ENCODE measurements at places on chromosomes 4 and X.

GRCh38 chr4:101801958-101802357, 11.4 kb downstream of the BANK1 start:
- no peak for DNase-seq

- DNase-seq = no peak
These were observed 355.2 kb upstream of the FAM241A start for GRCh38 chr4:111789901-111790640.

DNA sequence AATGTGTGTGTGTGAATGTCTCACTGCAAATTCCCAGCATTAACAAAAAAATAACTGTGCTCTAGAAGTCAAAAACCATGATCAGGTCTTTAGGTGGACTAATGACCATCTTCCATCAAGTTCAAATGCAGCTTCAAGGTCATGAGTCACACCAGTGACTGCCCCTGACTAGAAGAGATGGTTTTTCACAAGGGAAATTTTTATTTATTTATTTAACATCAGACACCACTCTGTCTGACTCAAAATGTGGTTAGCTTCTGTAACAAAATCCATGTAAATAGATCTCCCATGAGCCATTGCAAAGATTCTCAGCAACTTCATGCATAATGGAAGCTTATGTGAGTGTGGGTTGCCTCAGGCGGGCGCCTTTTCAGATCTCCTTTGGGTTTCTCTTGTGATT, 219.2 kb downstream of the KIT start:
- DNase-seq = no peak

- DNase-seq = no peak
These were observed 195.2 kb upstream of the EPHA5 start for GRCh38 chr4:65865489-65865888.

- DNase-seq = no peak
These were observed 18.2 kb downstream of the UBE2D3 start for GRCh38 chr4:102809190-102809589.

DNA sequence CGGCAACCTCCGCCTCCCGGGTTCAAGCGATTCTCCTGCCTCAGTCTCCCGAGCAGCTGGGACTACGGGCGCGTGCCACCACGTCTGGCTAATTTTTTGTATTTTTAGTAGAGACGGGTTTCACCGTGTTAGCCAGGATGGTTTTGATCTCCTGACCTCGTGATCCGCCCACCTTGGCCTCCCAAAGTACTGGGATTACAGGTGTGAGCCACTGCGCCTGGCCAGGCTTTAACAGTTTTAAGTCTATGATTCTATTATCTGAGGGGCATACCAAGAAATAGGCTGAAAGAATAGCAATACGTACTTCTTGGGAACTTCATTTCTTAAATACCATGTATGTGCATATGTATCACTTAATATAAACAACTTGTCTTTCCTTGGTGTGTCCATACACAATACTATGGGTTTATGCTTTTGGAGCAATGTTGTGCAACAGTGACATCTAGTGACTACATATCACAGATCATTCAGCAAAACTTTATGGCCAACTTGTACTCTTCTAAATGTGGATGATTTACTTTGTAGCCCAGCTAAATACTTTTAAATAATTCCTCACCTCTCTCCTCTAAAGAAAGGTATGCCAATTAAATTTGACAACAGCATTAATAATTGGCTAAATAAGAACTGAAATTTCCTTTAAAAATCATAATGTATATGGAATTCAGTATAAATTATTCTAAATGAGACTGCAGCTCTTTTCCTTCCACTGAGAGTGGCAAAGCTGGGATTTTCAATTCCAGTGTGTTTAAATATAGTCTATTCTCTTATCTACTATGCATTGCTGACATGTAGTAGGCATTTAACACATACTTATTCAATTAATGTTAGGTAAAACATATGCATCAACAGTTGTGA, 10.4 kb downstream of the SLC9B1 start:
- DNase-seq = no peak

GRCh38 chrX:11438767-11439166, 145.6 kb downstream of the AMELX start:
- DNase-seq = no peak

DNA sequence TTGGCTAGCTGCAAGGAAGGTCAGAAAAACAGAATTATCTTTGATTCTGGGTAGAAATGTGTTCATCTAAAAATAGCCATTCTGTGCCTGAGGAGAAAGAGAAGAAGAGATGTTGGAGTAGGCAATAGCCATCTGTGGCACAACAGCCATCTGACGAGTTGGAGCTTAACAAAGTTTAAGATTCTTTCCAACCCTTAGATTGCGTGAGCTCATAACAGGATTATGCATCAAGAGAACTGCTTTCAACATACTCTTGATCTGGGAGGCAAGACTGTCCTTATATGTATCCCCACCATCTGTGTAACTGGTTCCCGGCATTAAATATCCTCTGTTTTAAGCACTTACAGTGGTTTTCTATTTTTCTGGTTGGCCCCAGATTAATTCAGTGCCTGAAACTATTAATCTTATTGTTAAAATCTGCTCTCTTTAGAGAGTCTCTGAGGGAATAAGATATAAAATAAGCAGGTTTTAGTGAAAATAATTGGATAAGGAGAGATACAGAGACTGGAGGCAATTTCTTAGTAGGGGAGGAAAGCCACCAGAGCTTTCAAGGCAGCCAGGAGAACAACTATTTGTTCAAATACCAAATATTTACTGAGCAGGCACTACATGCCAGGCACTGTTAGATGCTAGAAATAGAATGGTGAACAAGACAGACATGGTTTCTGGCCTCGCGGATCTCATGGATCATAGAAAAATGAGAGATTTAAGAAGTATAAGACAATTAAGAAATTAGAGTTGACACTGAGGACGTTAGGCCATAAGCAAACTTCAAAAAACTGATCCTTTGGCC, 398.0 kb downstream of the SMARCA1 start:
- no peak for DNase-seq

GRCh38 chrX:7179446-7179845, 31.5 kb upstream of the PUDP start:
- DNase-seq = no peak

- DNase-seq = no peak
These were observed 338.3 kb upstream of the FSTL5 start for GRCh38 chr4:162502109-162502508.

GRCh38 chrX:18894156-18894555, 89.8 kb downstream of the PHKA2 start:
- no peak for DNase-seq

GRCh38 chr4:170089274-170089667, 485 bp downstream of the AADAT start:
- no peak for DNase-seq

GRCh38 chr4:94534401-94535312, 82.9 kb downstream of the PDLIM5 start:
- DNase-seq = no peak

DNA sequence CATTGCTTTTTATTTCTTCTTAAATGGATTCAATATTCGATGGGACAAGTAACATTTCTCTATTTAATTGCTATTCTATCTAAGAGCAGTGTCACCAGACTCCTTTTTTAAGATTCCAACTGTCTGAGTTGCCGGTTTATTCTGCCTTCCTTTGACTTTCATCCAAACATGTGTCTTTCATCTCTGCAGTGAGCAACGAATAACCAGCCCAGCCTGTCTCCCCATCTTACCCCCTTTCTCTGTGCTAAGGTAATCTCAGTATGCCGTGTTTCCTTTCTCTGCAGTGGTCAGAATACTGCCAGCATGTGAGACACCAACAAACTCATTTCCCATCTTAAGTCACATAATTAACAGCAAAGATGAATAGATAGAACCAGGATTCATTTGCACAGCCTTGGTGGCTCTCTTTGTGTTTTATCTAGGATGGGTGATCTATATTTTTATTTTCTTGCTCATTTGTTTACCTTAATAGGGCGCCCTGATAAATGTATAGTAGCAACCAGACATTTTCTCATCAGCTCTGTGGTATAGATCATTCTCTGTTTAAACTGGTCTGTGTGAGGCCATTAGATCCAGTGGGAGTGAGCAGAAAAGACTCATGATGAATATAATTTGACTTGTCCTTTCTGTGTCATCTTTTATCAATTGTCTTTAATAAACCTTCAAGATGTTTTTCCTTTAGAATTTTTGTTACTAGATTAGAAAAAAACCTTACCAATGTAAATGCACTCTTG, 394.8 kb upstream of the IGFBP7 start:
- DNase-seq = no peak

DNA sequence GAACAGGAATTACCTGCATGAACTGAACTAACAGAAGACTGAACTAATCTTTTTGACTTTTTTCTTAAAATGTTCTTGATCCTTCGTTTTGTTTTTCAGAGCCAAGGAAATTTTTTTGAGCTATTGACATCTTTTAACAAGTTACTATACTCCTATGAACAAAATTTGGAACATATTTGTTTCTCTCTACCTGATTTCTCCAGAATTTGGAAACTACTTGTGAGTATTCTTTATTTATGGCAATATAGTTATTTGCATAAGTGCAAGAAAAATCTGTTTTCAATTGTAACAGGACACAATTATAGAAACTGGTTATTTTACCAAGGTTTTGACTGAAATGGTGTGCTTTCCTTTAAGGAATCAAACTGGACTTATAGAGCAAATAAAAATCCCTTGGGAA, 89.5 kb upstream of the HPGD start:
- DNase-seq = no peak

DNA sequence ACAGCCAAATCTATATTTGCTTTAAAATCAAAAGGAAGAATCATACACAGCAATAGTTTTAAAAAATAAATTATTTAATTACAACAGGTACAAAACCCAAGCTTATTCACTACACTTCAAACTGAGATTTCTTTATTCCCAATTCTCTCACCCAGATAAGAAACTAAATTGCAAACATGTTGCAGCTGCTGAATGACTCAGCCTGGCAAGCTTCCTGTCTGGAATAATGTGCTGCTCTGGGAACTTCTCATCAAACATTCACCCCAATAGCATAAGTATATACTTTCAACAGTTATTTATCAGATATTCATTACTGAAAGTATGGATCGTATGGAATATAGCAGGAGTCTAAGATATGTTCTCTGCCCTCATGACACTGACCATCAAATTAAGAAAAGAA, 43.0 kb upstream of the GABRA2 start:
- DNase-seq = no peak

- DNase-seq = no peak
These were observed 82.1 kb downstream of the VCX3B start for GRCh38 chrX:8546715-8547114.

GRCh38 chrX:118536687-118537461, 41.3 kb downstream of the DOCK11 start:
- DNase-seq = no peak

- DNase-seq = peak; percentile 3
These were observed 25.9 kb downstream of the SMIM31 start for GRCh38 chr4:164779811-164780216.

DNA sequence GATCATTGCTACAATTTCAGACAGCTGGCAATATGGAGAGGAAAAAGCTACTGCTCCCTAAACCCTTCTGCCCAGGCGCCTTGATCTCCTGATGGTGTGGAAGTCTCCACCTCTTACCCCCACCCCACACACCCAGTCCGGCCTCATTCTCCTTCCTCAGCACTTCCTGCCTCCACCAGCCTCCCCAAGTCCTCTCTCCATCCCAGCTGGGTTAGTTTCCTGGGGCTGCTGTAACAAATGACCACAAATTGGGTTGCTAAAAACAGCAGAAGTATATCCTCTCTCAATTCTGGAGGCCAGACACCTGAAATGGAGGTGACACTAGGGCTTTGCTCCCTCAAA, 1.1 kb upstream of the CCNQ start:
- DNase-seq = no peak

DNA sequence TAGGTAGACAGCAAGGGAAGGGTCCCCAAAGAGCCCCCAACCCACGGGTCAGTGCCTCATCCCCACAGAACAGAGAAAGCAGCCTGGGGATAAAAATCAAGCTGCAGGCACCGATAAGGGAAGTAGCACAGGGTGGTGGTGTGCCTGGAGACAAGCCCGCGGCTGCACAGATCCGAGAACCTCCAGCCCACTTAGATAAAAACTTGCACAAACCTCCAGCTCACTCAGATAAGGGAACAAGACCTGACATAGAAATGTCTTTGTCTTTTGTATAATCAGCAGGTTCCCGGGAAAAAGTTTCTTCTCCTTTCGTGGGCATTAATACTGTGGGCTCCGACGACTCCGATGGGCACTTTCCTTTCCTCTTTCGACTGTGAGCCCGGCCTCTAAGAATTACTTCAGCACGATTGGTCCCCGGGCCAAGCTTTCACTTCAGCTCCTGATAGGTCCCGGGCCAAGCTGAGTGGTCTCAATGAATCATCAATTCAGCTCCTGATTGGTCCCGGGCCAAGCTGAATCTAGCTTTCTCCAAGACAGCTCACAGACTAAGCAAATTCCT, 32.4 kb downstream of the PRDX4 start:
- no peak for DNase-seq

GRCh38 chr4:139978692-139979091, 175.3 kb downstream of the MAML3 start:
- DNase-seq = no peak

DNA sequence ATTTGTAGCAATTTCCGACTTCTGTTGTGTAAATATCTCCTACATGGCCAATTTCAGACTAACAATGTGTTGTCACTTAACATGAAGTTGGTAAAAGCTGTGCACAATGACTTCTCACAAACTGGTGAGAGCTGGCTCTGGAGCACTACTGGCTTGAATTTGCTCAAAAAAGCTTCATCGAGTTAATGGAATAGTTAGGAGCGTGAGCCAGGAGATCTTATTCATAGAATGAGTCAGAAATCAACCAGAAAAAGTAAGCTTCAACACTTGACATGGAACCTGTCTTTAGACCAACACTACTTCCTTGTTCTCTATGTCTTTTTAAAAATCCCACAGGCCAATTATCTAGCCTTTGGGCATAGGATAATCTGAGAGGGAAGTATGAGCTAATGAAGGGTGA, 7.9 kb upstream of the CHRDL1 start:
- DNase-seq = no peak

DNA sequence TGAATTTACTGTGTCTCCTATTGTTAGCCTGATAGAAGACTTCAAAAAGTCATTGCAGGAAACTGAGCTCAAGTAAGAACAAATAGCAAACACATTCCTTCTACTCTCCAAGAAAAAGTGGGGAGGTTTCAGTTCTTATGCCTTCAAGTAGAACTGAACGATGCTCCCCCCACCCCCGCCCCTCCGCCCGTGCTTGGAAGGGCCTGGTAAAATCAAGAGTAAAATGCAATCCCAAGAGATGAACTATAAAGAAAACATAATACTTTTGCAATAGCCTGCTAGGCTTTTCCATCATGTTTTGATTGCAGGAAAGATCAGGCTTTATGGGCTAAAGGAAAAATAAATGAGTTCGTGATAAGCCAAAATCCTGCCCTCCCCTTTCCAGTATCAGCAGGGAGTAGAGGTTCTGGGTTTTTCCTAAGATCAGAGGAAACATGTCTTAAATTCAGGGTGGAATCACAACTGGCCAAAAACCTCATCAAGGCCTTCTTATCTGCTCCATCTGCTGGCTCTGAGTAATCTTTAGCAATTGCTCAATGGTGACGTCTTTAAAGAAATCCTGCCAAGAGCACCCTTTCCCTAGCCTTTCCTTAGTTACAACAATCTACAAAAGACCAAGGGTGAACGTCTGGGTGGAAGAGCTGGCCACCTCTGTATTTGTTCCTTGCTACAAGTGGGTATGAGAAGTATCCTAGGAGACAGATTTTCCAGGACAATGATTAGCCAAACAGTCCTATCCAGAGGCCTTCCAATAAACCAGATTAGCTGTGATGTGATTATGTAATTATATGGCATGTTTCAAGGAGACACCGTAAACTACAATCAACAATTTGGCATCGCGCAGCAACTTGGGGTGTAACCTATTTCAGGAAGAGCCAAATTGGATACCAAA, 66.3 kb upstream of the FAM9C start:
- DNase-seq = no peak

- DNase-seq = no peak
These were observed 613.8 kb upstream of the TECRL start for GRCh38 chr4:65023081-65023480.
